ENCODE measurements at places on chromosomes 2 and 18.

DNA sequence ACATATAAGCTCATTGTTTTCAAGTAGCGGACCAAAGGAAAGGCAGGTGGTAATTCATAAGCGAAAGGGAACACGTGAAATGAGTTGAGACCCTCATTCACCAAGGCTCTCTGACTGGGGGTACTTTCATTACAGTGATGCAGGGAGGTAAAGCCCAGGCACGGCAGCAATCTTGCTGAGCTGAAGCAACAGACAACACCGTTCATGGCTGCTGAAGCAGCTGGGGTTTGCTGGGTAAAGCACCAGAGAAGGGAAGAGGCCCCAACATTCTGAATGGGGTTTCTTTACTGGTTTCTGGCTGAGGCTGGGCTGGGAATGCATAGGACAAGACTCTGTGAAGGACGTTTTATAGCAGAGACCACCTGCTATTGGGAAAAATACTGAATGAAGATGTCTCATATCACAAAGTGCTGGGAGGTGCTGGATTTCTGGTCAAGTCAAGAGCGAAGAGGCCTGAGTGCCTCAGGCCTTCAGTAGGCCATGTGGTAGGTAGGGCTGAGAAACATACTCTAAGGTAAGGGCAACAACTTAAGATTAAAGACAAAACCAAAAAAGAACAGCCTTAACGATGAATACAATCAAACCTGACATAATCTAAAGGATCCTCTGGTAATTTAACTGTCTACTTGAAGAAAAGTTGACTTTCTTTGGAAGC lies 324.7 kb upstream of the PIK3C3 start:
- DNase-seq, result no peak

- no peak for DNase-seq
These were observed 241.4 kb downstream of the KCNS3 start for GRCh38 chr2:18119883-18120282.

- DNase-seq, result no peak
These were observed 157.0 kb downstream of the CD226 start for GRCh38 chr18:69790649-69791048.

DNA sequence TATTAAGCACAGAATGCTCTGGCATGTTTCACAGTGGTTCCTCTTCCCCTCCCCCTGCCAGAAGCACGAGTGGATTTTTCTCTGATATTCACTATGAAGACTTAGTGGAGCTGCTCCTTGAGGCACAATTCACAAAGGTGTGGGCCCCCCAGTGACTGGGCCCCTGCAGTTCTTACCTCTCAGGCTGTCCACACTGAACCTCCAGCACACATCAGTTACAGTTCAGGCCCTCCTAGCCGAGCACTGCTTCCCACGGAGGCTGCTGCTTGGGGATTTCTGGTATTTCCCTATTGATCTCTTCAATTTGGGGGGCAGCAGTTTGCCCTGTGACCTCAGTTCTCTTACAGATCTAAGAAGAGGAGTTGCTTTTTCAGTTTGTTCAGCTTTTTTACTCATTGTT lies 236.1 kb downstream of the SH3RF3 start:
- DNase-seq, result no peak

DNA sequence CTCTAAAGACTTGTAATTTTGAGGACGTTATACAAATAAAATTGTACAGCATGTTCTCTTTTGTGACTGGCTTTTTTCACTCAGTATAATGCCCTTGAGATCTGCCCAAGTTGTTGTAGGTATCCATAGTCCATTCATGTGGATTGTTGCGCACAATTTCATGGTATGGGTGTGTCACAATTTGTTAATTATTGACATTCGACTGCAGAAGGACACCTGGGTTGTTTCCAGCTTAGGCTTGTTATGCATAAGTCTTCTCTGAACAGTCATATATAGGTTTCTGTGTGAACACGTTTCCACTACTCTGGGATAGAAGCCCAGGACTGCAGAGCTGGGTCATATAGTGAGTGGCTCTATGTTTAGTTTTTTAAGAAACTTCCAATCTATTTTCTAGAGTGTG lies 800.8 kb upstream of the SALL3 start:
- DNase-seq, result no peak

GRCh38 chr2:51003345-51004192 lies 28.4 kb downstream of the NRXN1 start:
- no peak for DNase-seq

GRCh38 chr18:43279015-43279744 lies 1.9 kb upstream of the SYT4 start:
- peak; percentile 36 for DNase-seq

DNA sequence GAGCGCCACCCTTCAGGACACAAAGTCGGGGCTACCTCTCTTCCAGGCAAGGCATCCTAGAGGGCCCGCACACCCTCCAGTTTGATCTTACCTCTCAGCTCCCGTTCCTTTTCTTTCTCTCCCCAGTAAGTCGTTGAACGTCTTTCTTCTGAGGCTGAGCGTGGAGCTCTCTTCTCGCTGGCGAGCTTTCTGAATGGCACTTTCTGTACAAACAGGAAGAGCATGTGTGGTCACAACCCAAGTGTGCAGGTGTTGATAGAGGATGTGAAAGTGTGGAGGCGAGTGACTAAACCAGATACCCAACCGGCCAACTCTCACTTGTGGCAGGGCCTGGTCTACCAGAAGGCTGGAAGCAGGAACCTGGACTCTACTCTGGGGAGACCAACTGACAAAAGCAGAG lies at the start of gene AFF3:
Gene AFF3, minus strand, starts transcription at position 198 of the 400 bp plus-strand sequence. CDS start 38,136 bp downstream, outside the sequence.
- DNase-seq, result no peak

DNA sequence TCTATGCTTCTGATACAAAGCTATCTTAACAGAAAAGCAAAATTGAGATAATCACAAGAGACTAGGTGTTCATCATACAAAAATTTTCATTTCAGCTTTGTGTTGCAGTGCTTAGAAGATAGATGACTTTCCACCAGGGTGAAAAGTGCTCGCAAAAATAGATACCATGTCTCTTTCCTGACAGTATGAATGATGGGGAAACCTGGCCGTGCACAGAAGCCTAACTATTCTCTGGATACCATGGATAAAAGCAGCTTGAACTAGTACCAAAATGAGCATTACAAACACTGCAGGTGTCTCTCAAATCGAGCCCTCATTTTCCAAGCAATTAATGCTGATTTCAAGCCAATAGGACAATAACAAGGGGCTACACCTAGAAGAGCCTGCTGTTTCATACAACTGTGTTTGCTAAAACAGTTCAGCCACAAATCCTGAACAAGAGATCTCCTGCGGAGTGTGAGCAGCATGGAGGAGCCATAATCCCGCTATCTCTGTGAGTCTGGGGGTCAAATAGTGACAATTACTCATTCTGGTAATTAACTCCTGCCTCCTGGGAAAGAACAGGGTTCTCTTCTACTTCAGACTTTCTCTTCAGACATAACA lies 507.6 kb downstream of the PID1 start:
- DNase-seq, result no peak

GRCh38 chr2:130744287-130745117 lies 10.8 kb upstream of the AMER3 start:
- peak; percentile 85 for DNase-seq

DNA sequence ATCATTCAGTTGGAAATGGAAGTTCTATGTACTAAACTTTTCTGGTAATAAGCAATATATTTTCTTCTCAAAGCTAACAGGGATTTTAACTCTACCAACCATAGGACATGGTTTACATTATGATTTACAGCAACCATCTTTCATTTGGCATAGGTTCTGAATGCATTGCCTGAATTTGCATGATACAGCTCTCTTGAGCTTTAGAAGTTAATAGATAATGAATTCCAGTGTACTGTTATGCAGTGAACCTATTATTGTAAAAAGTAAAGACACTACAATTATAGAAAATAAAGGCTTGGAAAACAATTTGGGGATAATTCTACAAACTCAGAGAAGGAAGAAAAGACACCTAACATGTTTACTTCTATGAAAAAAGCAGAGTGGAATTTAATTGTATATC lies 182.0 kb downstream of the GRB14 start:
- no peak for DNase-seq

GRCh38 chr2:117980783-117981676 lies 32.8 kb downstream of the CCDC93 start:
- no peak for DNase-seq

DNA sequence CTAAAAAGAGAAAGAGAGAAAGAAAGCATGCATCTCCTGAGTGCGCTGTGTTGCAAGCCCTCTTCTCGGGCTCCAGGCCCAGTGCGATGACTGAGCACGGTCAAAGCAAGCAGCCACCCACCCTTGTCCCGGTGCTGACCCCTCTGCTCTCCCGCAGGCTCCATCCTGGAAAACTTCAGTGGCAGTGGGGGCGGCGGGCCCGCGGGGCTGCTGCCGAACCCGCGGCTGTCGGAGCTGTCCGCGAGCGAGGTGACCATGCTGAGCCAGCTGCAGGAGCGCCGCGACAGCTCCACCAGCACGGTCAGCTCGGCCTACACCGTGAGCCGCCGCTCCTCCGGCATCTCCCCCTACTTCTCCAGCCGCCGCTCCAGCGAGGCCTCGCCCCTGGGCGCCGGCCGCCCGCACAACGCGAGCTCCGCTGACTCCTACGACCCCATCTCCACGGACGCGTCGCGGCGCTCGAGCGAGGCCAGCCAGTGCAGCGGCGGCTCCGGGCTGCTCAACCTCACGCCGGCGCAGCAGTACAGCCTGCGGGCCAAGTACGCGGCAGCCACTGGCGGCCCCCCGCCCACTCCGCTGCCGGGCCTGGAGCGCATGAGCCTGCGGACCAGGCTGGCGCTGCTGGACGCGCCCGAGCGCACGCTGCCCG lies 252.5 kb downstream of the GLI2 start:
- no peak for DNase-seq

DNA sequence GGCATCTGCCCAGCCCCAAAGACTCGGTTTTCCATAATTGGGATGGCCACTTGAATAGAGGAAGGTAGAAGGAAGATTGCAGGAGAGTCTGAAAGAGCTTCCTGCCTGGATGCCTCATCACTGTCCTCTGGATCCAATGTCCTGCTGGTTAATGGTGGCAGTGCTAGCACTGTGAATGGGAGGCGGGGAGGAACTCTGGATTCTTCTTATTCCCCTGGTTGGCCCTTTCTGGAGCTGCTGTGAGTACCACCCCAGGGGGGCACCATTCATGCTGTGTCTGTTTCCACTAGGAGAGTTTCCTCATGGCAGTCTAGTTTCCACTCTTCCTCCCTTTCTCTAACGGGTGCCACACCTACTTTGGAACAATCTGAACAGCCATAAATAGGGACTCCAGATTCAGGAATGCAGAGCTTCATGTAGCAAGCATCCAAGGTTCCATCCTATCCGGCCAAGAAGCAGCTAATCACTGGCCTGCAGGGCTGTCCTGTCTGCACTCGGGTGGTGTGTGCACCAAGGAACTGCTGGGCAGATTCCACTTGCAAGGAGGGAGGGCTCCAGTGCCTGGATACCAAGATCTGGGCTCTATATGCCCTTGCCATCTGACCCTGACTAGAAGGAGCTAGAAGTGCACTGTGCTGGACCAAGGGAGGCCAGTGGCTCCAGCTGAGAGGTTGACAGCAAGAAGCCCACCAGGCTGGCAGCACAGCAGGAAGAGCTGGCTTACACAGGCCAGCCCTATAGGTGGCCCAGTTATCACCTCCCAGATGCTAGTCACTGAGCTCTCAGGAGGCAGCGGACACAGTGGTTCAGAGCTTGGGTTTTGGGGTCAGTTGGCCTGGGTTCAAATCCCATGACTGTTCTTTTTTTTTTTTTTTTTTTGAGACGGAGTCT lies 4.6 kb upstream of the ATOH8 start:
- no peak for DNase-seq

DNA sequence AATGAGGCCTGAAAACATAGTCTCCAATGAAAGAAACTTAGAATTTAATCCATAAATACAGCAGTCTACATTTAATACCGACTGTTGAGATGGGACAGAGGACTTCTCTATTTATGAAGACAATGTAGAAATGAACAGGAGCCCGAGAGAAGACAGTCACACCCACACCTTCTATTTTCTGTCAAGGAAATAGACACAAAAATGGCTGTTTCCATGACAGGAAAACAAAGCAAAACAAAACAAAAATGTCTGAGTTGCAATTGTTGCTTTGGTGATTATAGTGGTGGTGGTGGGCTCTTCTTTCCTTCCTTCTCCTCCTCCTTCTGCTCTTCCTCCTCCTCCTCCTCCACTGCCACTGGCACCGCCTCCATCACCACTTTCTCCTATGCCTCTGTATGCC lies 72.3 kb upstream of the CCDC68 start:
- no peak for DNase-seq

DNA sequence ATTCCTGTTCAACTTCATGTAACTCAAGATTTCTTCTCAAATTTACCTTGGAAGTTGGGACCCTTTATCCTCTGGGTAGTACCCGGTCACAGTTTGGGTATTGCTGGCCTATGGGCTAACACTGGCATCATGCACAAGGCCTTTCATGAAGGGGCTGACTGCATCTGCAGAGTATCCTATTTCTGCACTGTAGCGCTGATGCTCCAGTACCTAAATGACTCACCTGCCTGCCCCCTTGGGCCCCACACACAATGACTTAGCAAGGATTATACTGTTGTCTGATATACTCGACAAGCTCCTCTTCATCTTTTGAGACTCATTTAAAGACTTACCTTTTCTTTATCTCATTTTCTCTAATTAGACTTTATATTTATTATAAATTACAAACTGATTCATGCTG lies 39.9 kb downstream of the DNAH6 start:
- no peak for DNase-seq

- DNase-seq, result no peak
These were observed 143.7 kb upstream of the TMEM200C start for GRCh38 chr18:6039055-6039454.

DNA sequence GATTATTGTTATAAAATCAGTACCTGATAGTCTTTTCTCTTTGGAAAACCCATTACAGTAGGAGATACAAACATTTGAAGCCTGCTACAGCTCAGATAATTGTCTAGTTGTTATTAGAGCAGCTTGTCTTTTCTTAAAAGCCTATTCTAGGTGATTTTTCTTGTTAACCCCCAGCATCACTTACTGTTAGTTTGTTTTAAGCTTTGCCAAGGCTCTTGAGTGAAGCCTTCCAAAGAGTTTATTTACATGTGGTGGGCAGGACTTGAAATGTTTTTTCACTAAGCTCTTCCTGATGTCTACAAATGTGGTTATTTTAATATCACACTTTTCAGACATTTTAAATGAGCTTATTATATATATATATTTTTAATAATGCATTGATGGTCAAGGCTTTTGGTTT lies 791.3 kb downstream of the PLCL1 start:
- DNase-seq, result no peak

DNA sequence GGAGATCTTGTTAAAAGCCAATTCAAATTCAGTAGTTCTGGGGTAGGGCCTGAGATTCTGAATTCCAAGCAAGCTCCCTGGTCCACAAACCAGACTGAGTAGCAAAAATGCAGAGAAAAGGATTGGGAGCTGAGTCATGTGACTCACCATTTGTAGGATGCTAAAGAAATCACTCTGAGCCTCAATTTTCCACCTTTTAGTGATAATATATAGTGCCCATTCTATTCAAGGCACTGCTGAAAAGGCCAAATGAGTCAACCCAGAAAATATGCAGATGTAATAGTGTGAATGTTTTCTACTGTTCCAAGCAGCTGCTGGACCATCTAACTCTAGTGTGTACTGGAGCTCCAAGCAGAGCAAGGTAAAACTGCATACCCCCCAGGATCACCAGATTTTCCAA lies 47.2 kb downstream of the SLC14A2 start:
- no peak for DNase-seq

GRCh38 chr2:149027590-149028250 lies 10.8 kb upstream of the LYPD6B start:
- no peak for DNase-seq

GRCh38 chr2:178855151-178855550 lies 47.9 kb upstream of the TTN start:
- no peak for DNase-seq

- no peak for DNase-seq
These were observed 66.1 kb upstream of the RGPD5 start for GRCh38 chr2:109727929-109728447.

Data from WERI-Rb-1 (cell line).